IMR-90 (cell line): ENCODE measurements at places on chromosomes 5 and 9. TPM values are rescaled to one million over a fixed set of nuclear protein-coding genes. Genes with fewer than 3 reads are reported as not detected.

The KIF12 gene
- not detected in 2 replicates for total RNA-seq

DNA sequence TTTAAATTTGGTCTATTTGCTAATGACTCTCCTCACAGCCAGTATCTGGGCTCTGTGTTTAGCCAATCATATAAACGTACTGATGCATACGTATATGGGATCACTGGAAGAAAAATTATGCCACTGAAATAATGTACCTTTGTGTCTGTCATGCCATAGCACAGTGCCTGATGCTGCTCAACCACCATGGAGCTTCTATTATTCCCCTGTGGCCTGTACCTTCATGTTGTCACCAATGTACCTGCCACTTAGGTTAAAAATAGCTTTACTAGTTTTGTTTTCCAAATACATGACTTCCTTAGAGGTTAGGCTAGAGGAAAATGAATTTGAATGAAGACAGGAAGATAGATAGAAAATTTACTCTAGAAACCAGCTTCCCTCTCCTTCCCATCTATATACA, 34.6 kb downstream of the HACD4 start:
- no peak for DNase-seq

DNA sequence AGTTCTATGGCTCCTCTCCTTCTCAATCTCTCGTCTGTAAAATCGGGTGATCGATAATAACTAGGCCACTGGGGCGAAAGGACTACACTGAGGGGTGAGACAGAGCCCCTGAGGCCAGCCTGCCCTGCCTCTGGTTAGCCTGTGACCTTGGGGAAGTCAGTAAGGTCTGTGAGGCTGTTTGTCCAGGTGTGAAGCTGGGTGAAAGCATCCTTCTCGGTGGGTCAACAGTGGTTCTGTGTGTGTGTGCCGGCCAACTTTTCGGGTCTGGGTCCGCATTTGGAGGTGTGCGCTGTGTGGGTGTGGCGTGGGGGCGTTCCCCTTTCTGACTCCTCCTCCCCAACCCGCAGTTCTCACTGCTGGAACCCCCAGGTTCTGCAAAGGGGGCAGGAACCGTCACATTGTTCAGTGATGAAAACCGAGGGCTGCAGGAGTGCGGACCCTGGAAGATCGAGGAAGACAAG, 5.0 kb upstream of the RNF44 start:
- no peak for DNase-seq

- DNase-seq: no peak
Measured at GRCh38 chr5:56827924-56828323, 12.6 kb downstream of the MAP3K1 start.

DNA sequence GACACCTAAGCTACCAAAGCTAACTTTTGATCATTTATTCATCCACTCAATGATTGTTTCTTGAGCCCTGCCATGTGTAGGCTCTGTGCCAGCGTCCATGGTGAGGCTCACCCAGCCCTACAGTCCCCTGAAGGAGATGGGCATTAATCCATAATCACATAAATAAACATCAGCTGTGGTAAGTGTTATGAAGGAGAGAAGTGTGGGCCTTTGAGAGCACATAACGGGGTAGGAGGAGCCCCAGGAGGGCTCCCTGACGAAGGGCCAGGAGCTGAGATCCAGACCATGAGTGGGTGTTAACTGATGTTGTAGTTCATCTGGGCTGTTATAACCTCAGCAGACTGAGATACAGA, 53.9 kb upstream of the AFAP1L1 start:
- DNase-seq: no peak

GRCh38 chr9:7089406-7090193, 331.8 kb downstream of the KDM4C start:
- no peak for DNase-seq

The ZFYVE16 gene
- total RNA-seq: 11.1 and 19.4 TPM in 2 replicates

- DNase-seq: no peak
Measured at GRCh38 chr5:157956271-157956885, 97.4 kb upstream of the CLINT1 start.

The ATOX1 gene
- 56.3 and 76.7 TPM in 2 replicates for total RNA-seq

The C5orf52 gene
- total RNA-seq: not detected in 2 replicates

The SPINK6 gene
- not detected in 2 replicates for total RNA-seq

- DNase-seq: peak; percentile 1
Measured at GRCh38 chr5:102561894-102562760, 63.3 kb upstream of the SLCO6A1 start.

- DNase-seq: peak; percentile 28
Measured at GRCh38 chr5:7856855-7857254, 5.9 kb upstream of the CFAP90 start.

The MRPL36 gene
- total RNA-seq: 63.9 and 85.9 TPM in 2 replicates

The TXNDC8 gene
- not detected in 2 replicates for total RNA-seq

- no peak for DNase-seq
Measured at GRCh38 chr5:39466846-39467245, 42.1 kb upstream of the DAB2 start.

DNA sequence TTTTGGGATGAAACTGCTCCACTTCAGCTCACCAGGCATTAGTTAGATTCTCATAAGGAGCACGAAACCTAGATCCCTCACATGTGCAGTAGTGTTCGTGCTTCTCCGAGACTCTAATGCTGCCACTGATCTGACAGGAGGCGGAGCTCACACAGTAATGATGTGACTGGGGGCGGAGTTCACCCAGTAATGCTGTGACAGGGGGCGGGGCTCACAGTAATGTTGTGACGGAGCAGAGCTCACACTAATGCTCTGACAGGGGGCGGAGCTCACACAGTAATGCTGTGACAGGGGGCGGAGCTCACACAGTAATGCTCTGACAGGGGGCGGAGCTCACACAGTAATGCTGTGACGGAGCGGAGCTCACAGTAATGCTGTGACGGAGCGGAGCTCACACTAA, 27.1 kb upstream of the LRRC14B start:
- DNase-seq: no peak

DNA sequence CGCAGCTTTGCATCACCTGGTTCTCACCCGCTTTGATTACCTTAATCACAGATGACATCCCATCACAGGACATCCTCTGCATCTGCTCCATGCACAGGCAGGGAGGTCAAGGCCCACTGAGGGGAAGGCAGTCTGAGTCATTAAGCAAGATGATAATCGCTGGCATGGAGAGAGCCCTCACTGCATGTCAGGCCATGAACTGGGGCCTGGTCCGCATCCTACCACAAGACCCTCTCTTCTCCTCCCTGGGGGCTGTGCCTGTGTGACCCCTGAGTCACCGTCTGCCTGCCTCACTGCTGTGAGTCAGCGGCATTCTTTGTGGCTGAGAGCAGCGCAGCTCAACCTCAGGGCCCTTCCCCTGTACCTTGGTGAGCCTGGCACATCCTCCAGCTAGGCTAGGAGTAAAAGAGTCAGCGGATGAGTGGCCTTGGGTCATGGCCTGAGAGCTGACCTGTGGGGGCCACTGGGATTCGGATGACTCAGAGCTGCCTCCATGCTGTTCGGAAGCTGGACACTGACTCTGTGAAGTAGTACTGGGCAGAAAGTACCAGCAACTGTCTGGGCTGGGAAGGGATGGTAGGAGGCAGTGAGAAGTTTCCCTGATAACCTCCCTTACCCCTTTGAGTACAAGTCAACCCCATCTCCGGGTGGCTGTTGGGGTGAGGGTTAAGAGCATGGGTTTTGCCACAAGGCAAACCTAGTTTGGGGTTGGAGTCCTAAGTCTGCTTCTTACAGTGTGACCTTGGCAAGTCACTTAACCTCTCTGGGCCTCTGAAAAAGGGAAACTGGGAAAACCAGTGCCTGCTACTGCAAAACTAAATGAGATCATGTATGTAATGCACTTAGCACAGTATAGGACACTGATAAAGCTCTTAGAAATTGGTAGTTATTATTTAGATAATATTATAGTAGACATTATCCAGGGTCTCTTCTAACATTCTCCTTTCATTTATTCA, 14.6 kb upstream of the ARSI start:
- DNase-seq: peak; percentile 95

The TMC1 gene
- total RNA-seq: not detected in 2 replicates
